CD14-positive monocyte (primary cell): ENCODE measurements at places on chromosomes 7 and 10.

- no peak for DNase-seq
These were observed 18.8 kb upstream of the INPP5A start for GRCh38 chr10:132518572-132519381.

DNA sequence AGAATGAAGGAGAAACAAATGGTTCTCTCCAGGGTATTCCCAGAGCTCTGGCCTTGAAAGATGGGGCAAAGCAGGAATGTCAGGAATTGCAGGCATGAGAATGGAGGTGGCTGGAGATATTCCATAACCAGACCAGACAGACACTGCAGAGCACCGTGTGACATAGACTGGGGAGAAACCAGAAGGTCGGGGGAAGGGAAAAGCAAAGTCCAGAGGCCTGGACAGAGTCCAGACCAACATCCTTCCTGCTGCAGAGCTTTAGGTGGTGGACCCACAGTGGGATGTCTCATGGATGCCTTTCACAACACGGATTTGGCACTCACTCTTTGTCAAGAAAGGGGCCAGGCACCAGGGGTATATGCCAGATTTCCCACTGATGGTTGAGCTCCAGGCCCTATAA lies 177.2 kb upstream of the INHBA start:
- peak; percentile 7 for DNase-seq

GRCh38 chr10:80492848-80493521 lies 38.9 kb downstream of the TSPAN14 start:
- DNase-seq: no peak

DNA sequence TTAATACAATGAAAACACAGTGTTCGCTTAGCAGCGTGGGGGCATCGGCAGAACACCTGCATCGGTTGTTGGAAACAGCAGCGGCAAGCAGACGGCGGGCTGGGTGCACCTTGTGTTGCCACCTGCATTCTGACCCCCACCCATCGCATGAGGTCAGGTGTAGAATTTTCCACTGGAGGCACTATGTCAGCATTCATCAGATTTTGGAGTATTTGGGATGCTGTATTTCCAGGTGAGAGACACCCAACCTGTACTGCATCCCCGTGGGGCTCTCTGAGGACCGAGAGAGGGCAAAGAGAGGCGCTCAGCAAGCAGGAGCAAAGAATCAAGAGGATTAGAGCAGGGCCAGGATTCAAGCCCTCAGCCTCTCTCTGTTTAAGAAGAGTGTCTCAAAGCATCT lies 116.4 kb upstream of the MGMT start:
- DNase-seq: no peak

GRCh38 chr7:55569269-55569663 lies 3.0 kb downstream of the VOPP1 start:
- DNase-seq: no peak

DNA sequence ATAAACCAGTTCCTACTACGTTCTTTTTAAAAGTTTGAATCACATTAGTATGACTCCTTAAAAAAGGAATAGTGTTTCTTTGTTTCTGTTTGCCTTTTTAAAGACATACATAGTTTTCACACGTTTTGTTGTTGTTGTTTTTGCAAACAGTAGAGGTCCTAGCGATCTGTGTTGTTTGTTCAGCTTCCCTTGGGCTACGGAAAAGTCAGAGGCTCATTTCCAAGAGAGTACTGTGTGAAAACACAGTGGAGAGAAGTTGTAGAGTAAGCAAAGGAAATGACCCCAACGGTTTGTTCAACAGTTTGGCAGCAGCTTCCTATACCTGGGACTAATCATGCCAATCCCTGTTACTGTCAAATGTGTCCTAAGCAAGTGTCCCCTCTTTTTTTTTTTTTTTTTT lies 87.1 kb upstream of the STEAP1 start:
- DNase-seq: no peak

DNA sequence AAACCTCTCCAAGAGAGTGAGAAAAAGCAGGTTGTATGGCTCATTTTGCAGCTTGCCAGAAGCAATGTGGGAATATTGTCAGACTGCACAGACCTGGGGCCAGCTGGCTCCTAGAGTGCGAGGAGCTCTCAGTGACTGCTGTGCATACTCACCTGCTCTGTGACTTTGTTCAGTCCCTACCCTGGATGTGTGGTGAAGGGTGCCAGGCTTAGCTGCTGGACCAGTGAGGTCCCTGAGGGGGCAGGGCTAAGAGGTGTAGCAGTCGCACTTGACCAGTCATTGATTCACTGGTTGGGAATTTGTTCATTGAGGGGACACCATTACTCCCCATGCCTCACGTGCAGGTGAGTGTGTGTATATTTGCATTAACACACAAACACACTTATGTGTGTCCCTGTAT lies 60.1 kb downstream of the IKZF1 start:
- DNase-seq: no peak
